ENCODE measurements at places on chromosomes 6 and 20.

- no peak for DNase-seq
These were observed 17.3 kb upstream of the MICA start for GRCh38 chr6:31386099-31386498.

- DNase-seq = no peak
These were observed 185.8 kb downstream of the TTLL2 start for GRCh38 chr6:167510648-167511047.

DNA sequence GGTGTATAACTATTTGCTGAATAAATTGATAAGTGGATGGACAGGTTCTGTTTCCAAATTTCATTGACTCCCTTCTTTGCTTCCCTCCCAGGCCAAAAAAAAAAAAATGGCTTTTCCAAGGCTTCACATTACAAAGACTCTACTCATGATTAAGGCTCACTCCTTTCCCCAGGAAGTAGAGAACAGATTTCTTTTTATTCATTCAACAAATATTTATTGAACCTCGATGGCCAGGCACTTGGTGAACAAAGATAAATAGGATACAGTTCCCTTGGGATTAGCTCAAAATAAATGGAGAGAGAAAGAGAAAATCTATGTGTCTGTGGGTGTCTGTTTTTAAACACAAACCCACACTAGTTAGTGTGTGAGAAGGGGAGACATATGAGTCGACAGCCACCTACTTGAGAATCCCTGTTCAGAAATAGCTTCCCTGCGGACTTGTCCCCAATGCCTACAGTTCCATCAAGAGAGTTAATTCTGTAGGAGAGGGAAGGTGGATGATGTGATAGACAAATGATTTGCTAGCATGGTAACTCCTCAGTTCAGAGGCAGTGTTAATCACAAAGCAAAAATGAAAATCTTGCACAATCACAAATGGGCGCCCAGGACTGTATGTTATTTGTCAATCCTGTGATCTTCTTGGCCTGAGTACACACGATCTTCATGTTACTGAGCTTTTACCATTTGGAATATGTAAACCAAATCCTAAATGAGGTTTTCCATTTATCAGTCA lies 20.3 kb downstream of the TRAF3IP2 start:
- DNase-seq = no peak

DNA sequence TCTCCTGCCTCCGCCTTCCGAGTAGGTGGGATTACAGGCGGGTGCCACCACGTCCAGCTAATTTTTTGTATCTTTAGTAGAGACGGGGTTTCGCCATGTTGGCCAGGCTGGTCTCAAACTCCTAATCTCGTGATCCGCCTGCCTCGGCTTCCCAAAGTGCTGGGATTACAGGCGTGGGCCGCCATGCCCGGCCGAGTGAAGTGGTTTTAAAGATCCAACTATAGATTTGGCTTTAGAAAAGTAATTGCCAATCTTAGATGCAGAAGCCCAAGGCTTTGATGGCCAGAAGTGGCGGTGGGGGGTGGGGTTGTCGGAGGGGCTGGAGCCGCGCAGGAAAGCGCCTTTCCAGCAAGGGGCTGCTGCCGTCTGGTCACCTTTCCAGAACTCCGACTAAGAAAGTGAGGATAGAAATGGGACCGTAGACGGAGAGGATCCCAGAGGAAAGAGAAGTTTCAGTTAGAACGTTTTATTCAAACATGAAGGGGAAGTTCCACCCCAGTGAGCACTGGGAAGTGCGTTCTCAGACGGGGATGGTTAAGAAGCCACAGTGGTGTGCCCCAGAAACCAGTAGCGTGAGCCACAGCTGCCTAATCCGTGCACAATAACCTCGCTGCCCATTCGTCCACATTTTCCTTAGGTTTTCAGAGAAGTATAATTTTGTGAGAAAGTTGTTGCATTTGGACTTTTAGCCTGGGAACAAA lies 69.7 kb downstream of the DLL1 start:
- no peak for DNase-seq

DNA sequence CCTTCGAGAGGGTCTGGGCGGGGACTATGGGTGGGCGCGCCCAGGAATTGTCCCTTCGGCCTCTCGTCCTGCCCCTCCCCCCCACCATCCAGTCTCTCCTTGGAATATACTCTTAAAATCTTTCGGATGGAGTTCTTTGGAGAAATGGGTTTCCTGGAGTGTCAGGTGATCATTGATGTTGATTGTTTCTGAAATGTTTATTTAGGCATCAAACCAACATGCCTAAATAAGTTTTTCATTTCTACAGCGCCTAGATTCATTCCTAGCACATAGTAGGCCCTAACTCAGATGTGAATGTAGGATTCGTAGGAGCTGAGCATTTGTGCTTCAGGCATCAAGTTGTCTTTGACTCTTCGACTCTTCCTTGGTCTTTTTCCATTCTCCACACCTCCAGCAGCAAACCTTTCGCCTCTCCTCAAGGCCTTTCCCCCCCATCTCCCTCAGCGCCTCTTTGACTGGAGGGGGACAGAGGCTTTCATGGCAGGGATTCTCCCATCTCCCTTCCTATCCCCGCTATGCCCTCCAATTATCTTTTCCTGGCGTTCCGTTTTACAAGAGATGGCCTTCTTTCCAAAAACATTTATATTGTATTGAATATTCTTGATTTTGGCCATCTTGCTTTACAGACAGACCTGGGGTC lies 610 bp downstream of the CASP8AP2 start:
- no peak for DNase-seq

GRCh38 chr6:144305985-144306384 lies 20.9 kb downstream of the UTRN start:
- DNase-seq = no peak

DNA sequence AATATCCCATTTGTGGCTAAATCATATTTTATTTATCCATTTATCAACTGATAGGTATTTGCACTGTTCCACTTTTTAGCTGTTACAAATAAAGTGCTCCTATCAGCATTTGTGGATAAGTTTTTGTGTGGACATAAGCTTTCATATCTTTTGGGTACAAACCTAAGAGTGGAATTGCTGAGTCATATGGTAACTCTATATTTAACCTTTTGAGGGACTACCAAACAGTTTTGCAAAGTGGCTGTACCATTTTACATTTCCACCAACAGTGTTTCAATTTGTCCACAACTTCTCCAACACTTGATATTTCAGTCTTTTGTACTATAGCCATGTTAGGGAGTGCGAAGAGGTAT lies 23.6 kb upstream of the ECHDC1 start:
- no peak for DNase-seq

DNA sequence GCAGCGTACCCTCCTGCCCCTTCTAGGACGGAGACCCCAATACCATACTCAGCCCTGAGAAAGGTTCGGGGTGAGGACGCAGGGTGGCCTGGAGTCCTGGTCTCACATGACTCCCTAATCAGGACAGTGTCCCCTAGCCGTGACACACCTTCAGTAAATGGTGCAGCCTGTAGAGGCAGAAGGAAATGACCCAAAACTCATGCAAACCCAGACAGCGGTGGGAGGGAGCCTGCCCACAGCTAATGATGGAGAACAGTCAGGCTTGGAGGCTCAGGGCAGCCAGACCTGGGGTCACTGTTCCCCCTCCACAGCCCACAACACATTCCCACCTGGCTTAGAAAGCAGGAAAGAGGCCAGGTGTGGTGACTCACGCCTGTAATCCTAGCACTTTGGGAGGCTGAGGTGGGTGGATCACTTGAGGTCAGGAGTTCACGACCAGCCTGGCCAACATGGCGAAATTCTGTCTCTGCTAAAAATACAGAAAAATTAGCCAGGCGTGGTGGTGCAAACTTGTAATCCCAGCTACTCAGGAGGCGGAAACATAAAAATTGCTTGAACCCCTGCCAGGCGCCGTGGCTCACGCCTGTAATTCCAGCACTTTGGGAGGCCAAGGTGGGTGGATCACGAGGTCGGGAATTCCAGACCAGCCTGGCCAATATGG lies 8.8 kb upstream of the HMGA1 start:
- DNase-seq = no peak

- DNase-seq = no peak
These were observed 7.6 kb downstream of the MYB start for GRCh38 chr6:135188718-135189117.

GRCh38 chr6:40532349-40533000 lies 54.7 kb downstream of the LRFN2 start:
- DNase-seq = no peak

DNA sequence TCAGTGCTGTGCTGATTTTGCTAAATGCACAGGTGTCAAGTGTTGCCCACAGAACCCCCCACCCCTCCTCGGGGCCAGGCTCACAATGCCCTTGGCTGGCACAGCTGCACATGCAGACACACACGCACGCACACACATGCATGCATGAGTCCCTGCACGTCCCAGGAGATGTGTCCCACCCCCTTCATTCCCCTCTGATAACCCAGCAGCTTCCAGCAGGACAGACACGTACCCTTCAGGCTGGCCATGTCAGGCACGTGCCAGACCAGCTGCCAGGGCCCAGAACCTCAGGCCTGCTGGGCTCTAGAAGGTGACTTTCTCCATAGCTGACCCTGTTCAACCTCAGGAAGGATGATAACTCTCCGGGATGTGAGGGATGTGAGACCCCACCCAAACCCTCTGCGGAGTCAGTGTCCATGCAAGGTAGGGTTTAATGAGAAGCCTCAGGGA lies 44.4 kb downstream of the MRPL14 start:
- DNase-seq = no peak

DNA sequence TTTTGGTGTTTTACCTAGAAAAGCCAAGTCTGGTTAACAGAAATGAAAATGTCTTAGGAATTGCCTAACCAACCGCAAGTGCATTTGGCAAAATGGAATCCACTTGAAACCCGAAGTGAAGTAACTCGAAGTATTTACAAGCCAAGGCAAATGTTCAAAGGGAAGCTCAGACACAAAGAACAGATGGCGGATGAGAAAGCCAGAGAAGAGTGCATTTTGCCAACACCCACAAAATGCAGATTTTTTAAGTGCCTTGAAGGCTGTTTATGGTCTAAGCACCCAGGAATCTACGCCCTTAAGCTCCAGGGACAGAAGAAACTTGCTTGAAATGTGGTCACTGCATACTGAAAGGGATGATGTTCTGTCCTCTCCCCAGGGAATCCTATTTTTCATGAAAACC lies 70.0 kb upstream of the TBXT start:
- no peak for DNase-seq
